Epithelial cell of proximal tubule (primary cell): ENCODE measurements at places on chromosomes 7 and 10. TPM values are rescaled to one million over a fixed set of nuclear protein-coding genes. Genes with fewer than 3 reads are reported as not detected.

DNA sequence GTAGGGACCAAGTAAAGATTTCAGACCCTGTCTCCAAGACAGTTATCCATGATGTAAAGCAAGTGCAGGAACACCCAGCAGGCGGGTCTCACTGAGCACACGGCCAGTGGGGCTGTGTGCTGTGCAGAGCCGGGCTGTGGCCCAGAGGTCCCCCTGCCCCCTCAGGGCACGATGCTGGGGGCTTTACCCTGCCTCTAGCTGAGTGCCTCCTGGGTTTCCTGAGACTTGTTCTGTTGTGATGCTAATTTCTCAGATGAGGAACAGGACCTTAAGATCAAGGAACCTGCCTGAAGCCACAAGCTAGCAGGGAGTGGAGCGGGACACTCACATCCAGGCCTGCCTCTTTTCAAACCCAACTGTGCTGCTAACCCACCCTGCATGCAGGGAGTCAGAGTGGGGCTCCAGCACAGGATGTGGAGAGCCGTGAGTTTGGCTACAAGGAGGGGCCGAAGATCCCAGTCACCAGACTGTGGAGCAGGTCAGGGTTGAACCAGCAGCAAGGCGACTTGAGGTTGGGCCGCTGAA is 76.1 kb upstream of the LYZL2 start:
- DNase-seq, result no peak

CD36 gene
- not detected in 2 replicates for total RNA-seq

EPHA1 gene
- total RNA-seq, result 4.5 and 14.4 TPM in 2 replicates

GRCh38 chr7:66699998-66700397 is 40.5 kb upstream of the RABGEF1 start:
- no peak for DNase-seq

DNA sequence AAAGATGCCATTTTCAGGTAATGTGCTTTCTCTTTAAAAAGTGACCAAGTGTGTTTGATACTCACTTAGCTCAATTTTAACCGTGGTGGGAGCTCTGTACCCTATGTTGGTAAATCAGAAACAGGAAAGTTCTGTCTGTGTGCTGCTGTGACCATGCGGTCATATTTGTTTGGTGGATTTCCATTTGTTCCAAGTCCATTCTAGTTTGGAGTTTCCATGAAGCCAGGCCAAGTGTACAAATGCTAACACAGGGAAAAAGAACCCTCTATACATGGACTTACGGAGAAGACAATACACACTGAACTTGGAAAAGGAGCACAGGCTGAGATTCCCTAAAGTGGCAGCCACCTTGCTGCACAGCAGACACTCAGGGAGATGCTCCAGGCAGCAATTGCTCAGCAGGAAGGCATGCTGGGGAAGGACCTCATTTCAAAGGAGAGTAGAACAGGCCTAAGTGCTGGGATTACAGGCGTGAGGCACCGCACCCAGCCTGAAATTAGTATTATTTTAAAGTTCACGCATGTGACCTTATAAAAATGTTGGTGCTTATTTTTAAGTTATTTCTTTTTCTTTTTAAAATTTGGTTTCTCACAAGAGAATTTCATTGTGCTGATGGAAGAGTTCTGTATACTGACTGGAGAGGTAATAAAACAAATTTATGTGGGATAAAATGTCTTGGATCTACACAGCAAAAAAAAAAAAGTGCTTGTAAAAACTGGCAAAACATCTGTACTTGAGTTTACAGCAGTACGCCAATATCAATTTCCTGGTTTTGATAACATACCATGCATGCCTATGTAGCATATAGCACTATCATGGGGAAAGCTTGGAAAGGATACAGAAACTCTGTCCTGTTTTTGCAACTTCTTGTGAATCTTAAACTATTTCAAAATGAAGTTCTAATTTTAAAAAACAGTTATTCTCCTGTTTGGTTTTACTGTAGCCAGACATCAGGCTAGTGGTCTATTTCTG is 436.2 kb downstream of the KCNMA1 start:
- DNase-seq, result no peak

TEX47 gene
- total RNA-seq, result not detected in 2 replicates

DNA sequence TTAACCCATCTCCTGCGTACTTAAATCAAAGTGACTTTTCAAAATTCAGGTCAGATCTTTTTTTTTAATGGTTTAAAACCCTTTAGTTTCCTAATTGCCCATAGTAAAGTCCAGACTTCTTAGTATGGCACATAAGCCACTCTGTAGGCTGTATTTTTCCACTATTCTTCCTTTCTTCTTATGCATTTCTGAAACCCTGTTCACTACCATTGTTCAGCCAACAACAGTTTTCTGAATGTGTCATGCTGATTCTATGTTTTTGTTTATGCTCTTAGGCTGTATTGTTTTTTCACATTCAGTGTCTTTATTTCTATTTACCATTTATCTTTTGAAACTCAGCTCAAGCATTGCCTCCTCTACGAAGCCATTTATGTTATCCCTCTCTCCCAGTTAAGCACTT is 26.7 kb downstream of the CCSER2 start:
- DNase-seq, result no peak

DNA sequence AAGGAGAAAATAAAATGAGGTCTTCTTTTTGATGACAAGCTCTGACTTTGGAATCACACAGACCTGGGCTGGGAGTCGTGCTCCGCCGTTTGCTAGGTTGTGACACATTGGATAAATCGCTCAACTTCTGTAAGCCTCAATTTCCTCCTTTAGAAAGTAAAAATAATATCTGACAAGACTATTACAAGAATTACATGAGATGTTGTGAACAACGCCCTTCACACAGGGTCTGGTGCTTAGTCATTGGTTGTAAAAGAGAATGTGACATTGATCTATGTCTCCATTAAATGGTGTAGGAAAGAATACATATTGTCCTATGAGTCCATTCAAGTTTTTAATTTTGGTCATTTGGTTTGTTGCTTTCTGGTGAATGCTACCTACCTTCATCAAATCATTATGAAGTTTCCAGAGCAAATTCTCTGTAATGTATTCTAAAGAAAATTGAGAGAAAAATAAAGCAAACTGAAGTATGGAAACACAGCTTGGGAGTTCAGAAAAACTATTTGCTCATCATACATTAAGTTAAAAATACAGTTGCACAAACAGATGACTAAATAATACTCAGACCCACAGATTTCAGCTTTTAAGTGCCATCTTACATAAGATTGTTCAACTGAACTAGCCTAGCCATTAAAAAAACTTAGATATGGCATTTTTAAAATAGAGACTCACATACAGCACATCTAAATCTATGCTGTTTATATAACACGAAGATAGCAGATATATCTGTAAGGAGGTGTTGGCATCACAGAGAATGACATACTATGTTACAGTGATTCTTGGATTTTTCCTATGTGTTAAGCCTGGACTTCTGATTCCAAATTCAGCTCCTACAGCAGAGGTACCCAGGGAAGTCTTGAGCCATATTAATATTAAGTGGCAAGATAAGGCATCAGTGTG is 12.3 kb upstream of the ADRB1 start:
- no peak for DNase-seq

NUTM2E gene
- 0.22 TPM in 1 of 2 replicates, not detected in the other for total RNA-seq

ZNF727 gene
- total RNA-seq, result not detected in 2 replicates

GRCh38 chr7:158329686-158330085 is 257.9 kb downstream of the PTPRN2 start:
- DNase-seq, result no peak

DNA sequence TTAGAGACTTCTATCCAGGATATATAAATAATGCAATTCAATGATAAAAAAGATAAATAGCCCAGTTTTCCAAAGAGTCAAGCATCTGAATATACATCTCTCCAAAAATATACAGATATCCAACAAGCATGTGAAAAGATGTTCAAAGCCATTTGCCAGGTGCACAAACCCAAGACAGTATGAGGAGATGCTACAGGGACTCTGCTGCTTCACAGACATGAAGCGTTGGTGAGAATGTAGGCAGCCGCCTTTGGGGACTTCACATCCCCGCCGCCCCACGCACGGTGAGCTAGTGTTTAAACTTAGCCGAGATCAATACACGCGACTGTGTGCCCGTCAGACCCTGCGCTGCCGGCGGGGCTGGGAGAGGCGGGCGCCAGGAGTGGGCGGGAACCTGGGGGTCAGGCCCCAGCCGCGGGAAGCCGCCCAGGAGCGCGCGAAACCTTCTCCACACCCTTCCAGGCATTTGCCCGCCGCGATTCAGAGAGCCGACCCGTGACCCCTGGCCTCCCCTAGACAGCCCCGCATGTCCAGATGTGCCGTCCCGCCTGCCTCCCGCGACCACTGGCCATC is 927 bp upstream of the ALOX5 start:
- DNase-seq, result no peak

- no peak for DNase-seq
Observed at GRCh38 chr7:116951366-116952292, 1.7 kb upstream of the ST7 start.

CALML3 gene
- total RNA-seq, result not detected in 2 replicates

GRCh38 chr10:1180836-1181235 is 124.7 kb downstream of the WDR37 start:
- DNase-seq, result no peak

- DNase-seq, result no peak
Observed at GRCh38 chr10:117884093-117884492, 162.6 kb downstream of the RAB11FIP2 start.

FFAR4 gene
- total RNA-seq, result not detected in 2 replicates

TFR2 gene
- 1.1 and 5.9 TPM in 2 replicates for total RNA-seq

DNA sequence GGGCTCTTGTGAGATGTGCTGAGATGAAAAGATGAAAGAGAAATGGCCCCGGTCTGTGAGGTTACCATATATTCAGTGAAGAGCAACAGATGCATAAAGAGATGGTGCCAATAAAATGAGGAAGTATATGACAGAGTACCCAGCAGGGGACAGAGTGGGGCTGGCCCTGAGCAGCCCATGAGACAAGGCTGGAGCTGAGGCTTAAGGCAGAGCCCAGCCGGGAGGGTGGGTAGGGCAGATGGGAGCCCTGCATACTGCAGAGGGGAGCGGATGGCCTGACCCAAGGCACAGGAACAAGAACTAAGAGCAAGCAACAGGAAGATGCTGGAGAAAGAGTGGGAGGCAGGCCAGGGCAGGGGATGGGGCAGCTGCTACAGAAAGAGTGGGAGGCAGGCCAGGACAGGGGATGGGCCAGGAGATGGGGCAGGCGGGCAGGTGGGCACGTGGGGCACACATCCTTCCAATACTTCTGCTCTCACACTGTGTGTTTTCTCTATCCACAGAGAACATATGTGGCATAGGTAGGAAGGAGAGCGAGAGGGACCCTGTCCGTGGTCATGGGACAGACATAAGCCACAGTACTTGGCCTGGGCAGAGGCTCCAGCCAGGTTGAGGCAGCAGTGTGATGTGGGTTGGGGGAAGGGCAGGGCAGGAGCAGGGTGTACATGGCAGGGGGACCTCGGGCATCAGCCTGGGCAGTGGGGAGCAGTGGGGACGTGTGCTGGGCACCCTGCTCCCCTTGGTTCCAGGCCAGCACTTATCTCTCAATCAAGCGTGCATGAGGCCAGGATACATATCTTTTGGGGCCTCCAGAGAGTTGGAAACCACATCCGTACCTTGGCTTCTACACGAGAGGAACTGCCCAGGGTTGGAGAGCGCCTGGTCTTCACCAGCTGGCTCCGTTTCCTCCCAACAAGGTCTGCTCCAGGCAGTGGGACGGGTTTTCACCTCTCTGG is 91.6 kb upstream of the IKZF1 start:
- DNase-seq, result no peak
